ENCODE measurements at places on chromosomes 3 and 15. TPM values are rescaled to one million over a fixed set of nuclear protein-coding genes. Genes with fewer than 3 reads are reported as not detected.

- no peak for ATAC-seq
These were observed 356.8 kb upstream of the NR2F2 start for GRCh38 chr15:95973566-95974256.

- ATAC-seq: peak; percentile 92
These were observed 44.8 kb upstream of the RNU6-1 start for GRCh38 chr15:67884514-67885174.

DNA sequence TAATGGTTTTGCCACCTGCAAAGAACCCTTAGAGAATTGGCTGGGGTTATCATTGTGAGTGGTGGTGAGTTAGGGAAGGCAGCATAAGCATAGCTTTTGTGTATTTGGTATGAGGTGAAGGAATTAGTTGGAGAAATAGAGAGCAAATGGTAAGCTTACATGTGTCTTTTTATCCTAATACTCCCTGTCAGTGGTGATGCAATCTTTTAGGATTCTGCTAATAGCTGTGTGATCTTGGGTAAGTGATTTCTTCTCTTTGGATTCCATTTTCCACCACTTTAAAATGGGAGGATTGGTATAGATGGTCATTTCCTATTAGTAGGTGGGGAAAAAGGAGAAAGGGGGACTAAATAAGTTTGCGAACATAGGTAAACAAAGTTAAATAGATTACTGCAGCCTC is 30.9 kb downstream of the PIAS1 start:
- ATAC-seq: no peak

DNA sequence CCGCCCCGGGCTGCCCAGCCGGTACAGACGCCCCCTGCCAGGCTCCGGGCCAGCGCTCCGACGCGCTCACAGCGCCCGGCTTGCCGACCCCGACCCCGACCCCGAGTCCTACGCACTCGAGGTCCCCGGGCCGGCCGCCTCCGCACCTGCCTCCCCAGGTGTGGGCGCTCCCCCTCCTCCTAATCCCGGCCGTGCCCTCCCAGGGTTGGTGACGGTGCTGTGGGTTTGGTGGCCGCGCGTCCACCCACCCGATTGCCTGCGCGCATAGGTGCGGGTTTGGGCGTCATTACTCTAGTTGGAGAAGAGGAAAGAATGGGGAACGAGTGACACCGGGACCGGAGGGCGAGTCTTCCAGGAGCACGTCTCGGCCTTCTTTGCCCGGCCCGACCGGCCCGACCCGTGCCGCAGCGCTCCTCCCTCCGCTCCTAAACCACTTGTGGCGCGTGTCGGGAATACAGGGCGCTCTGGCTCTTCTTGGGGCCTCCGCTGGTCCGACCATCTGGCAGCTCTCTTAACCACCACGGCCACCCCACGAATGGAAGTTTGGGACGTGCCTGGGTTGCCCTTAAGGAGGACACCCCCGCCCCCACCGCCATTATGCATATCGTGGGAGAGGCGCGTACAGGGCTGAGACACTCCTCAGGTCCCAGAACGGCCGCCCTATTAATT is 810 bp upstream of the THRB start:
- peak; percentile 11 for ATAC-seq

DNA sequence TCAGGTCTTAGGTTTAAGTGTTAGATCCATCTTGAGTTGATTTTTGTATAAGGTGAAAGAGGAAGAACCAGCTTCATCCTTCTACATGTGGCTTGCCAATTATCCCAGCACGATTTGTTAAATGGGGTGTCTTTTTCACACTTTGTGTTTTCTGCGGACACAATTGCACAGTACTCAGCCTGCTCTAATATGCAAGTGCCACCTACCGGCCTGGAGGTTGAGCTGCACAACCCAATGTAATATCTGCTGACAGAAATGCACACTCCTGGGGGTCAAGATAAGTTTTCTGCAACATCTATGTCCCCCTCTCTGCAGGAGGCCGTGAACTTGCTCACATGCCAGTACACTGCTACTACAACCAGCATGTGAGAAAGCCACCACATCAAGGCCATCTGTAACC is 791.9 kb upstream of the ROBO1 start:
- ATAC-seq: no peak

GRCh38 chr3:160384639-160385318 is 14.2 kb downstream of the IFT80 start:
- no peak for ATAC-seq

DNA sequence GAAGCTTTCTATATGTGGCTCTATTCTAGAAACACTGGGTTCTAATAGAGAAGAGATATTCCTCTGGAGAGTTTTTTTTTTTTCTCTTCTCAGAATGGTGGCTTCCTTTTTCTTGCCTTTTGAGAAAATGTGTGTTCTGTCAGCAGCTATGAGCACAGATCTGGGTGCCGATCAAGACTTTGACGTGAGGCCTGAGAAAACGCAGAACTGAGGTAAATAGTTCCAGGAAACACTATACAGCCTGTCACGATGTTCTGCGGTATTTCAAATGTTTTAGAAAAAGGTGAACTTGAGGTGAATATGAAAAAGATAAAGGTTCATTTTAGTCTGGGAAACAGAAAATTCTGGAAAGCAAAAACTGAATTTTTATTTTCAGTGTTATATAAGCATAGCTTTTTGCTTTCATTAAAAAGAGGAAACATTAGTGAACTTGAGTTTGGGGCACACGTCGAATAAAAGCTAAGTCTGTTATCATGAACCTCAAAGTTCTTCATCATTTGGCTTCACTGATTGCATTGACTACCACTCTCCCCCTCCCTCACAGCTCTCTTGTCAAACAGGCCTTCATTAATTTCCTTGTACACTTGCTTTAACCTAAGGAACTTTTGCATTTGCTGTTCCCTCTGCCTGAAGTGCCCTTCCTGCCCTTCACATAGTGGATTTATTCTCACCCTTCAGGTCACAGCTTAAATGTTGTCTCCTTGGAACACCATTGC is 265.1 kb downstream of the NFKBIZ start:
- ATAC-seq: peak; percentile 28

DNA sequence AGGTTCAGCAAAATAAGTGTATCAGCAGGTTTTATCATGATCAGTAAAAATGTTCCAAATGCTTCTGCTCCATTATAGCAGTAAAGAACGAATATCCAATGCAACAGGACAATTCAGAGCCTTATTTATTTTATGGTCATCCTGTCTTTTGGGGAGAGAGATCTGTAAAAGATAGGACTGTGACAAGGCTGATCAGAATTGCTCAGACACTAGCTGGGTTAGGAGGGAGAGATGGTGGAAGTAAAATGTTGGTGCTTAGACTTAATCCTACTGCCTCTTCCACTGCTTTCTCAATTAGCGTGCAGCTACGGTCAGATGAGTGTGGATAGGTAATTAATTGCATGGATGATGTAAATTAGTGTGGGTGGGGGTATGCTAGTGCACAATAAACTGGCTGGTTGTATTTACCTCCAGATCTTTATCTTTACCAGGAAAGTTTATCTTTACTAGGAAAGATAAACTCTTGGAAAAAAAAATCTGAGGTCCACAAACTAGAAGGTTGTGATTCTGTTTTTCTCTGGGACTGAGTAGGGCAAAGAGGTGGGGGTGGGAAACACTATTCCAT is 2.2 kb downstream of the EID1 start:
- no peak for ATAC-seq

DNA sequence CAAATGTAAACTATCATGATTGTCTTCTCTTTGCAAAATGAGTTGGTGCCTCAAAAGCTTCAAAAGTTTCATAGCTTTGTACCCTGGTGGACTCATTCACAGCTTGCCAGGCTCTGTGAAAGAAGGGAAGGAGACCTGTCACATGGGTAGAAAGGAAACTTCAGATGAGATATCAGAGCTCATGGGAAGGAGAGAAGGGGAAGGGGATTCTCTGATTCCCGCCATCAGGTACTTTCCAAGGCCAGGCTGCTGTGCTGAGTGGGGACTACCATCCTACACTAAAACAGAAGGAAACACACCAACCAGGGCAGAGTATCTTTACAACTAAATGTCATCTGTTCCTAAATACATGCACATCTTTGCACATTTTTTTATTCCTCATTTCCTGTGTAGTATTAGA is 9.2 kb downstream of the ILDR1 start:
- no peak for ATAC-seq

Gene LRRC31
- not detected for total RNA-seq

Gene VGLL3
- total RNA-seq: 32.2 TPM

GRCh38 chr15:69314131-69314530 is 15.4 kb downstream of the PAQR5 start:
- ATAC-seq: no peak

- ATAC-seq: no peak
These were observed 25.8 kb upstream of the EHHADH start for GRCh38 chr3:185279587-185280138.

Gene CHDH
- 13.1 TPM for total RNA-seq

Measured in gastroesophageal sphincter (tissue), 4 donors.